HFF-Myc (cell line): ENCODE measurements at places on chromosomes 5 and 9.
A peak's percentile ranks its signal among the peaks of the same experiment; 100 is the strongest.

- DNase-seq: no peak
Measured at GRCh38 chr5:22709743-22710142, 143.4 kb downstream of the CDH12 start.

GRCh38 chr9:121292801-121293241 lies 24.9 kb downstream of the GSN start:
- DNase-seq: no peak

DNA sequence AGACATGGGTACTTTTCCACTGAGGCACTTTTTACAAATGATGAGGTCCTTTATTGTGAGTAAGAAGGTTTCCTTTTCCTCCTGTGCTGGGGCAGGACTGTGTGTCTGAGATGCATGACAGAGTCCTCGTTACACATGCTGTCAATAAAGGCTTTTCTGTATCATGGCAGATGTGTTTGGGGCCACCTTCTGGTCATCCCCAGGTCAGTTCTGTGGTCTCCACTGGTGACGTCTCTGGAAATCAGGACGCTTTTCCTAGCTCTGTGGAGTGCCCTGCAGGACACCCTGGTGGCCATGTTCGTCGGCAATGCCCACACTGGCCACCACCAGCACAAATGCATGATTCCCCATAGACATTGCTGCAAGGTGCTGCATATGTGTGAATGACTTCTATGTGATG lies 2.8 kb downstream of the CMBL start:
- DNase-seq: no peak

GRCh38 chr9:95441081-95441480 lies 75.7 kb downstream of the PTCH1 start:
- no peak for DNase-seq

- no peak for DNase-seq
Measured at GRCh38 chr9:91407580-91408318, 15.9 kb downstream of the NFIL3 start.

DNA sequence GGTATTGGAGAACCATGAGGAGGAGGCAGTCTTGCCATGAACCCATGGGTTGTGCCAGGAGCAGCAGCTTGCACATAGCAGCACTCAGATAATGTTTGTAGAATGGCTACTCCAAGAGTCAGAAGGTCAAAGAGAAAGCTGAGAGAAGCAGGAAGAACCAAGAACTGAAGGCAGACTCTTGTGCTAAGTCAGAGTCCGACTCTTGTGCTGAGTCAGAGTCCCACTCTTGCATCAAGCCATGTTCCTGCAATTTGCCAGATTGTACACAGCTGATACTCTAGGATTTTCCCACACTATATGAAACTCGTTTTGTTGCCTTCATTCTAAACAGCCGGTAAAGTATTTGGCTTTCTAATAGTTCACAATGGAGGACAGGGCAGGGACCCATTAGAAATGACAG lies 26.2 kb upstream of the HSPA9 start:
- DNase-seq: peak; percentile 65

GRCh38 chr5:29208024-29208423 lies 1985.5 kb upstream of the CDH6 start:
- DNase-seq: no peak

GRCh38 chr9:8715788-8716187 lies 916.2 kb upstream of the DMAC1 start:
- no peak for DNase-seq
